HT-29 (cell line): ENCODE measurements at places on chromosomes 7 and 10. TPM values are rescaled to one million over a fixed set of nuclear protein-coding genes. Genes with fewer than 3 reads are reported as not detected.

CALHM3 gene
- total RNA-seq, result not detected in 2 replicates

CHRM2 gene
- not detected in 2 replicates for total RNA-seq

GRID2IP gene
- total RNA-seq, result not detected in 2 replicates

RAPGEF5 gene
- total RNA-seq, result 8.9 and 9.3 TPM in 2 replicates

SEMA3A gene
- total RNA-seq, result 7.2 and 9.4 TPM in 2 replicates

SEM1 gene
- 144 TPM in 2 replicates for total RNA-seq

H2BK1 gene
- not detected in 2 replicates for total RNA-seq

CFAP69 gene
- 5.4 and 9.2 TPM in 2 replicates for total RNA-seq

HOXA6 gene
- total RNA-seq, result 25.5 and 28.1 TPM in 2 replicates

NUTM2E gene
- not detected in 2 replicates for total RNA-seq

ZNF503 gene
- total RNA-seq, result 4.6 and 8.8 TPM in 2 replicates

ADAM12 gene
- not detected in 2 replicates for total RNA-seq

PNLIPRP3 gene
- not detected in 2 replicates for total RNA-seq

ZNF777 gene
- 9.9 and 12.2 TPM in 2 replicates for total RNA-seq

DOCK1 gene
- 28.4 and 32.6 TPM in 2 replicates for total RNA-seq

FAM241B gene
- 3.4 and 3.5 TPM in 2 replicates for total RNA-seq

CDHR1 gene
- total RNA-seq, result not detected in 2 replicates

FLNC gene
- 0.03 and 0.05 TPM in 2 replicates for total RNA-seq

TMEM236 gene
- not detected in 2 replicates for total RNA-seq

LBX1 gene
- not detected in 2 replicates for total RNA-seq

ZSCAN25 gene
- total RNA-seq, result 11.0 and 15.0 TPM in 2 replicates

OPN1SW gene
- not detected in 2 replicates for total RNA-seq

ADCY1 gene
- total RNA-seq, result not detected in 2 replicates

SLIT1 gene
- total RNA-seq, result under 0.01 TPM in 1 of 2 replicates, not detected in the other

TFR2 gene
- total RNA-seq, result 1.2 and 1.7 TPM in 2 replicates

HKDC1 gene
- total RNA-seq, result 27.5 and 29.7 TPM in 2 replicates

XPNPEP1 gene
- 192 and 240 TPM in 2 replicates for total RNA-seq

RAMP3 gene
- total RNA-seq, result not detected in 2 replicates
